ENCODE measurements at places on chromosomes 11 and 22. TPM values are rescaled to one million over a fixed set of nuclear protein-coding genes. Genes with fewer than 3 reads are reported as not detected.

DEPDC5 gene
- 11.6 TPM for total RNA-seq

CSRP3 gene
- not detected for total RNA-seq

OR51B4 gene
- total RNA-seq: 0.20 TPM

ADAMTS8 gene
- total RNA-seq: 0.07 TPM

FGF4 gene
- not detected for total RNA-seq

IGLL1 gene
- not detected for total RNA-seq

IL10RA gene
- not detected for total RNA-seq

TYR gene
- total RNA-seq: not detected

RAG2 gene
- not detected for total RNA-seq

POLD3 gene
- total RNA-seq: 7.7 TPM

KDM4E gene
- not detected for total RNA-seq

HINFP gene
- total RNA-seq: 17.1 TPM

SYCE3 gene
- not detected for total RNA-seq

SERPING1 gene
- 11.6 TPM for total RNA-seq

ARL2 gene
- total RNA-seq: 116 TPM

ACER3 gene
- total RNA-seq: 7.8 TPM

MPEG1 gene
- not detected for total RNA-seq

PRG3 gene
- not detected for total RNA-seq

OR52I2 gene
- not detected for total RNA-seq

LRRC10B gene
- total RNA-seq: 0.20 TPM

GDPD4 gene
- not detected for total RNA-seq

GRK3 gene
- 1.2 TPM for total RNA-seq

Data from smooth muscle cell of the pulmonary artery (primary cell).